ENCODE measurements at places on chromosomes 2 and 18. TPM values are rescaled to one million over a fixed set of nuclear protein-coding genes. Genes with fewer than 3 reads are reported as not detected.

The MPV17 gene
- total RNA-seq, result 73.8 TPM

The CCDC148 gene
- total RNA-seq, result 0.32 TPM

The AGFG1 gene
- total RNA-seq, result 56.1 TPM

The SOWAHC gene
- total RNA-seq, result 9.3 TPM

The USP37 gene
- total RNA-seq, result 21.2 TPM

The C2orf72 gene
- not detected for total RNA-seq

The MOGAT1 gene
- total RNA-seq, result not detected

The RNF152 gene
- 11.7 TPM for total RNA-seq

The IL1A gene
- 0.32 TPM for total RNA-seq

DNA sequence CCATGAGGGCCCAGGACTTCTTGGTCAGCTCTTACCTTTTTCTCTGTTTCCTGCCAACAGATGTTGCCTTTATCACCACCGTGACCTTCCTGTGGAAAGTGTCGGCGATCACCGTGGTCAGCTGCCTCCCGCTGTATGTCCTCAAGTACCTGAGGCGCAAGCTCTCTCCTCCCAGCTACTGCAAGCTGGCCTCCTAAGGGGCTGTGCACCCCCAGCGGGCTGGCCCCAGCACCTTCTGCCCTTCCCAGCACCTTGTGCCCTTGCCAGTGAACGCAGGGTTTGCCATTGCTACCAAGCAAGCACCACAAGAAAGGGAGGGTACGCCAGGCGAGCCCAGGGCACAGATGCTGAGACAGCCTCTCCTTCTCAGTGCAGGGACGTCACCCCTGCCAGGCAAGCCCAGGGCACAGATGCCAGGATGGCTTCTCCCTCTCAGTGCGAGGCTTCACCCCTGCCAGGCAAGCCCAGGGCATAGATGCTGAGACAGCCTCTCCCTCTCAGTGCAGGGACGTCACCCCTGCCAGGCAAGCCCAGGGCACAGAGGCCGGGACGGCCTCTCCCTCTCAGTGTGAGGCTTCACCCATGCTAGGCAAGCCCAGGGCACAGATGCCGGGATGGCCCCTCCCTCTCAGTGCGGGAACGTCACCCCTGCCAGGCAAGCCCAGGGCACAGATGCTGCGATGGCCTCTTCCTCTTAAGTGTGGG, 18.4 kb upstream of the NFATC1 start:
- no peak for DNase-seq

- no peak for DNase-seq
These were observed 278.4 kb upstream of the DDX18 start for GRCh38 chr2:117536139-117536538.

- no peak for DNase-seq
These were observed 3.1 kb upstream of the SNED1 start for GRCh38 chr2:240995041-240996021.

- DNase-seq, result no peak
These were observed 176.9 kb downstream of the DIS3L2 start for GRCh38 chr2:232138441-232138840.

DNA sequence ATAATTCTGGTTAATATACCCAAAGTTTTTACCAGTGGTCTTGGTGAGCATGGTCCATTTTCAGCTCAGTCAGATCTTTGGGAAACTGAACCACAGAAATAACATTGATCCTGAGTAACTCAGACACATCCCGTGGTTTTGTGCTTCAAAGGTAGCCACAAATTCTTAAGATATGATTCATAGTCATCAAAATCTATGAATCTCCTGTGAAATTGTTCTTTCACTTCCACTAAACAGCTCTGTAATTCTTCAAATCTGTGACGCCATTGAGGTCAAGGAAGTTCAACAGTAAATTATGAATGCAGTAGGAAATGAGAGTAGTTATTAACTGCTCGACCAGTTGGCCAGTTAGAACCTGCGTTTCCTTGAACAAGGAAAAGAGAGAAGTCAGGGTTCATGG, 147.3 kb downstream of the IRS1 start:
- peak; percentile 97 for DNase-seq

DNA sequence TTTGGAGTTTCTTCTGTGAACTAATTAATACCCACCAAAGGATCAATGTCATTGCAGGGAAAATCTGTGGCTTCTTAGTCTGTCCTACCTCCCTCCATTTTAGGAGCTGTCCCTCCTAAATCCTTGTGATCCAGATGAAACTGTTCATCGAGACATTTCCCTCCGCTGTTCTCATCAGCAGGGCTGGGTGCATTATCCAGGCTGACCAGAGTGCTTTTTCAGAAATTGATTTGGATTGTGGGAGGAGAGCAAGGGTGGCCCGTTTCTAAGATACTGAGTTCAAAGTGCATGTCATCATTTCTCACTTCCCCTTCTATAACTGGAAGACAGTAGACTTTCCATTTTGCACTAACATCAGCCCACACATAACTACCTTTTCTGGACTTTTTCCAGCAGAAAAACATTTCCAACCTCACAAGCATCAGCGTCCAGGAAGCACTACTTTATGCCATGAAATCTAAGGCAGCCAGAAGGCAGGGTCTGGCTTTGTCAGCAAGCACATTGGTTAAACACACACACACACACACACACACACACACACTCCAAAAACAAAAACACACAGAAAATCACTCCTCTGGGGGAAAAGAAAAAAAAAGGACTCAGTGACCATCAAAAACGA, 94.1 kb downstream of the ANKRD44 start:
- DNase-seq, result peak; percentile 6

GRCh38 chr2:37561615-37562569, 109.5 kb downstream of the CDC42EP3 start:
- DNase-seq, result peak; percentile 77

- no peak for DNase-seq
These were observed 108.9 kb upstream of the CDC42EP3 start for GRCh38 chr2:37780387-37780676.

- DNase-seq, result no peak
These were observed 62.8 kb downstream of the PXDN start for GRCh38 chr2:1681323-1682180.

DNA sequence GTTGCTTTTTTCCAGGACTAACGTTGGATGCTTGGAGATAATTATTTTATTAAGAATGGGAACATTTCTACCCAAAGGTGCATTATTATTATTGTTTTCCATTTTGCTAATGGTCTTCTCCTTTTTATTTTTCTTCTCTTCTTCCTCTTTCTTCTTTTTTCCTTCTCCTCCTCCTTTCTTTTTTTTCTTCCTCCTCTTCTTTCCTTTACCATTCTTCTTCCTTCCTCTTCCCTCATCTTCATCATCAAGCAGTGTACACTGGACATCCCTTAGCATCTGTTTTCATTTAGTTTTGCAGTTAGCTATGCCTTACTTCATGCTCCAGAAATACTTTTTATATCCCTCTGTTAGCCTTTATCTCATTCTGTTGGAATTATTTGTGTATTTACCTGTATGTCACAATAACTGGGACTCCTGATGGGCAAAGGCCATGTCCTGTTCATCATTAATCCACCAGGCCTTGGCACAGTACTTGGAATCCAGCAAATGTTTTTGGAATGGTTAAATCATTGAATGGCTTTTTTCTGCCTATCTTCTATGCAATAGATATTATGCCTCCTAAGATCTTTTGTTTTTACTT, 162.7 kb downstream of the CAMKMT start:
- DNase-seq, result no peak

- DNase-seq, result peak; percentile 8
These were observed 201.9 kb downstream of the CLIP4 start for GRCh38 chr2:29317077-29317517.
